ENCODE measurements at places on chromosomes 1 and 21. TPM values are rescaled to one million over a fixed set of nuclear protein-coding genes. Genes with fewer than 3 reads are reported as not detected.

RHOU gene
- 49.8 TPM for total RNA-seq

FNDC10 gene
- 1.3 TPM for total RNA-seq

NBPF6 gene
- not detected for total RNA-seq

SNX7 gene
- total RNA-seq, result 3.3 TPM

OR2L13 gene
- total RNA-seq, result not detected

DCST1 gene
- not detected for total RNA-seq

IFI44L gene
- total RNA-seq, result 8.3 TPM

FCRL1 gene
- not detected for total RNA-seq

TARBP1 gene
- total RNA-seq, result 7.6 TPM

LRRC8B gene
- 5.8 TPM for total RNA-seq

MANEAL gene
- 3.1 TPM for total RNA-seq

UBL4B gene
- 0.16 TPM for total RNA-seq

PTPRF gene
- total RNA-seq, result 1.8 TPM

ZNF697 gene
- 2.7 TPM for total RNA-seq

AMY1A gene
- total RNA-seq, result not detected

TRIM46 gene
- not detected for total RNA-seq

GJB3 gene
- total RNA-seq, result not detected

C1orf232 gene
- not detected for total RNA-seq

TMEM52 gene
- 43.3 TPM for total RNA-seq

GPR61 gene
- total RNA-seq, result not detected

LRRC3 gene
- 0.52 TPM for total RNA-seq

LHX4 gene
- total RNA-seq, result not detected

GNAT2 gene
- not detected for total RNA-seq

CA14 gene
- total RNA-seq, result 3.8 TPM

KRTAP13-2 gene
- not detected for total RNA-seq

USF1 gene
- total RNA-seq, result 41.9 TPM

TNFRSF14 gene
- 3.6 TPM for total RNA-seq

GPA33 gene
- total RNA-seq, result 1.9 TPM

IGSF9 gene
- not detected for total RNA-seq

SUSD4 gene
- 1.2 TPM for total RNA-seq

PLA2G2C gene
- not detected for total RNA-seq

C1orf185 gene
- total RNA-seq, result not detected

SMAP2 gene
- 14.9 TPM for total RNA-seq

PYHIN1 gene
- total RNA-seq, result not detected

TAL1 gene
- total RNA-seq, result 0.59 TPM

AMY2A gene
- not detected for total RNA-seq

DNM3 gene
- total RNA-seq, result 0.35 TPM

GPR25 gene
- total RNA-seq, result not detected

CD101 gene
- total RNA-seq, result not detected

CD1B gene
- total RNA-seq, result not detected

DNASE2B gene
- total RNA-seq, result 3.7 TPM

DCDC2B gene
- not detected for total RNA-seq

PRDM16 gene
- 0.18 TPM for total RNA-seq

GJA8 gene
- total RNA-seq, result not detected

PLEKHN1 gene
- not detected for total RNA-seq

S100A12 gene
- total RNA-seq, result not detected

UAP1 gene
- 57.3 TPM for total RNA-seq

PLCH2 gene
- total RNA-seq, result not detected

All from gastrocnemius medialis (tissue), 4 donors.